ENCODE measurements at places on chromosomes 6 and 20.

DNA sequence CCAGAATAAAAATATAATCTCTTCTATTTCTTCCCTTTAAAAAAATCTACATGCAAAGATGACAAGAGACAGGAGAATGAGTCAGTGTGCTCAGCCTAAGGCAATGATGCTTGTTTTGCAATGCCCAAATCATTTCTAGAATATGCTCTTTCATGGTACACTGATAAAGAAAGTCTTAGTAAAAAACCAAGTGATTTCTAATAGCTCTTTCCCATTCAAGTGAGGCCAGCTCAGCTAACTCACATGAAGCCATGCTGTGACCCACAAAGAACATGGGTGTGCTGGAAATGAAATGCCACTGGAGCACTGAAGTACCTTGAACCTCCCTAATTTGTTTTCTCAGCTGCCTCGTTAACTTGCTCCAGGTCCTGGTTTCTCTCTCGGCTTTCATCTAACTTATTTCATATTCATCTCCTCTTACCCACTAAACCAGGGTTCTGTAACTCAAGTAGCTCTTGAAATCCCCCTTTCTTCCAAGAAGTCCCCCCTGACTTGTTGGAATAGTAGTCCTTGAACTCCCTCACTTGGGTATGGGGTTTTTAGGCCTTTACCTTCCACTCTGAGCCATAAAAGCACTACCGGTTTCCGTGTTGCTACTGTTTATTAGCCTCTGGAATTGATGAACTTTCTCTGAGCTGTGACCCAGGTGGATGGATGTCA is 92.7 kb downstream of the IRF4 start:
- DNase-seq, result peak; percentile 87

- DNase-seq, result no peak
Observed at GRCh38 chr6:143515766-143516355, 4.3 kb upstream of the FUCA2 start.

- no peak for DNase-seq
Observed at GRCh38 chr20:37808233-37809070, 94.5 kb upstream of the VSTM2L start.

- DNase-seq, result no peak
Observed at GRCh38 chr6:157831424-157832249, 8.6 kb downstream of the SNX9 start.

GRCh38 chr20:49032455-49032854 is 13.7 kb upstream of the CSE1L start:
- no peak for DNase-seq

GRCh38 chr6:31352310-31352682 is 4.7 kb downstream of the HLA-B start:
- DNase-seq, result no peak

GRCh38 chr6:5860849-5861248 is 145.9 kb downstream of the NRN1 start:
- no peak for DNase-seq

- DNase-seq, result no peak
Observed at GRCh38 chr6:157989541-157990289, 8.1 kb downstream of the SYNJ2 start.

Data from activated CD4-positive, alpha-beta T cell treated with anti-CD3 and anti-CD28 coated beads, Interleukin-2, Interleukin-6, amounts not matched to agents 100 ng/mL and 50 ng/mL, durations not matched to agents 16 hours and 8 hours (primary cell).